H7 (cell line): ENCODE measurements at places on chromosomes 1 and 21.

DNA sequence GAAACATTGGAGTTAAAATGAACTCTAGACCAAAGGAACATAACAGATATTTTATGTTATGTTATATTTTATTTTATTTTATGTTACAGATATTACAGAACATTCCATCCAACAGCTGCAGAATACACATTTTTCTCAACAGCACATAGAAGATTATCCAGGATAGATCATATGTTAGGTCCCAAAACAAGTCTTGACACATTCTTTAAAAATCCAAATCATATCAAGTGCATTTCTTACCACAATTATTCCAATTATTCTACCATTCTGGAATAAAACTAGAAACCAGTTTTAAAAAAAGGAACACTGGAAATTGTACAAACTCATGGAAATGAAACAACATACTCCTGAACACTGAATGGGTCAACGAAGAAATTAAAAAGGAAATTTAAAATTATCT is 30.9 kb upstream of the PIGK start:
- no peak for DNase-seq

DNA sequence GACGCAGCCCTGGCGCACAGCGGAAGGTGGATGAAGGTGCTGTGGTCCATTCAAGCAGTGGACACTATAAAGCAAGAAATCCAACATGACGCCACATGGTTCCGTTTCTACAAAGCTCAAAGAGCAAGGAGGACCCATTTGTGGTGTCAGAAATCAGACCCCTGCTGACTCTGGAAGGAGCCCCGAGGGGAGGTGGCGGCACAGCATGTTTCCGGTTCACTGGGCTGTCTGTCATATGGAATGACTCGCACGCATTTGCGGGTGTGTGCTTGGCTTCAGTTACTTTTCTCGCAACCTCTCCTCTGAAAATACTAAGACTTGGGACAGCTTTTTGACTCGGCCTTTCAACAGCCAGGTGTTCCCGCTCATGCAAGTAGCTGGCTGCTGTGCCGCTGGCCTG is 29.1 kb upstream of the LRRC47 start:
- no peak for DNase-seq

GRCh38 chr1:197029749-197030148 is 37.3 kb downstream of the F13B start:
- DNase-seq: no peak

GRCh38 chr21:45027241-45028196 is 46.9 kb upstream of the ADARB1 start:
- peak; percentile 52 for DNase-seq

DNA sequence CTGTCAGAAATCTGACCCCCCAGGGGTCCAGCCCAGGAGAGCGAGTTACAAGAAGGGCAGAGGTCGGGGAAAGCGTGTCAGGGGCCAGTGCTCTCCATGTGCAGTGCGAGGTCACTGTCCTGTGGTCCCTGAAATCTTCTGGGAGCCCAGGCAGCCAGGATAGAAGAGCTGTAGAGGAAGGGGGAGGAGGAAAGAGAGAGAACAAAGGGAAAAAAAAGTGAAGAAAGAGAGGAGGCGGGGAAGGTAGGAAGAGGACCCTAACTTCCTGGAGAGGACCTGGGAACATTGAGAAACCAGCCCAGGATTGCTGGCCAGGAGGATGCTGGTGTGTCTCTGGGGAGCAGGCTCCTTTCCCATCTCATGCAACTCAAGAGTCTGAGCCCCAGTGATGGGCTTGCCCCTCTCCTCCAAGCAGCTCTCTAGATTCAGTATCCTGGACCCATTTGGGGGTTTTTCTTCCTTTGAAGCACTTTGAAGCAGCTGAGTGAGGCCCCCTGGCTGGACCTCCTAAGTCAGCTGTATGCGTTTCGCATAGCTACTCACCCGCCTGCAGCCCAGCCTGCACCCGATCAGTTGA is 6.8 kb upstream of the INAVA start:
- no peak for DNase-seq

DNA sequence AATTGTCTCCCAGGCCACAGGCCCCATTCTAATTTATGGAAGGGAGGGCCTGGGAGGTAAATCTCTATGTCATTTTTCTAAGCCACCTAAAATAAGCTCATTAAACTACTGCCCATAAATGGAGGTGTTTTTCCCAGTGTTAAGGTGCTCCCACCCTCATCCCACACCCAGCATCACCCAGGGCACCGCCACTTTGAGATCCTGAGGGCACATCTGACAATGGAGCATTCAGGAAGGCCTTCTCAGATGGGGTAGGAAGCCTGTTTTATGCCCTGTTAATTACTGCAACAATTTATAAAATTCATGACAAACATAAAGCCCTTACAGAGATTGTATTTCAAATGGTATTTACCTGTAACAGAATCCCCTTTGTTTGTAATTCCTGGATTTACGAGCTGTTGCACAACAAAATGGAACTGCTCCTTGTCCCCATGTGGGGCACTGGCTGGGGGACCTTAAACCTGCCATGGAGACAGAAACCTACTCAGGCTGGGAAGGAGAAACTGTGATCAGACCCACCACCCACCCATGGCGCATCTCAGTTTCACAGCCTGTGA is 319.5 kb upstream of the USP24 start:
- no peak for DNase-seq

DNA sequence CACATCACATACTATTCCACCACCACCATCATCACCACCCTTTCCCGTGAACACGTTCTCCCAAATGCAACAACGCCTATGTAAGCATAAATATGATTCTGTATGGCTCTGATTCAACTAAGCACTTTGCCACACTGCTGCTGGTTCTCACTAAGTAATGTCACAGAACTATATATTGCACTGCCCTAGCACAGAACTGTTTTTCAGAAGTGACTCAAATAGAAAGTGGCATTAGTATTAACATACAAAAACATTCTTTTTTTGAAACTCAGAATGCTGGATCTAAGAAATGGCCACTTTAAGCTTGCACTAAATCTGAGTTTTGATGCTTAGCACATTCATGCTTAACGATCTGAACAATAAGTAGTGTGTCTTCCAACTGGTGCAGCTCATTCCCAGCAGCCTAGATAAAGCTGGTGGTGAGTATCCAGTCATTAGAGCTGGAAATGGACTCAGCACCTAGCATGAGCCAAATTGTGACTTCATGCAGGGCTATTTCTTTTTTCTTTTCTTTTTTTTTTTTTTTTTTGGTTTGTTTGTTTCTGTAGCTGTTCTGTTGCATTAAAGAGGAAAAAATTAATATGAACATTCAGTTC is 46.2 kb upstream of the ZC3H11B start:
- DNase-seq: no peak

DNA sequence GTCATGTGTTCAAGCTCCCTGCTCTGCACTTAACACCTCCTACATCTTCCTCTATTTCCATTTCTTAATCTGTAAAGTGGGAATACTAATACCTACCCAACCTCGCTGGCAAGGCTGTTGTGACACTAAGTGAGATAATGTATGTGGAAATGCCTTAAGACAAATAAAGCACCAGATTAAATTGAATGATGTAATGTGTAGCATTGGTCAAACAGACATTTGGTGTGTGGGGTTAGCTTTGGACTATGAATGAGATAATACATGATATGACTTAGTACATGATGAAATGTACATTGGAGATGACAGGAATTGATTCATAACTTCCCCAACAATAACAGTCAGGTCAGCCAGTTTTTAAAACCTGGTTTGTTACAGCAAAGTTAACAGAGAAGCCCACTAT is 5.2 kb downstream of the AMPD1 start:
- no peak for DNase-seq

GRCh38 chr1:55604749-55605148 is 389.6 kb upstream of the USP24 start:
- DNase-seq: no peak
